MG63 (cell line): ENCODE measurements at places on chromosomes 4 and X. TPM values are rescaled to one million over a fixed set of nuclear protein-coding genes. Genes with fewer than 3 reads are reported as not detected.
A peak's percentile ranks its signal among the peaks of the same experiment; 100 is the strongest.

ANXA3 gene
- total RNA-seq = 3.0 and 10.8 TPM in 2 replicates

GPR78 gene
- 0.33 TPM in 1 of 2 replicates, not detected in the other for total RNA-seq

DCAF12L2 gene
- 1.4 TPM in 1 of 2 replicates, not detected in the other for total RNA-seq

CXCL10 gene
- total RNA-seq = 0.40 and 4.1 TPM in 2 replicates

DNA sequence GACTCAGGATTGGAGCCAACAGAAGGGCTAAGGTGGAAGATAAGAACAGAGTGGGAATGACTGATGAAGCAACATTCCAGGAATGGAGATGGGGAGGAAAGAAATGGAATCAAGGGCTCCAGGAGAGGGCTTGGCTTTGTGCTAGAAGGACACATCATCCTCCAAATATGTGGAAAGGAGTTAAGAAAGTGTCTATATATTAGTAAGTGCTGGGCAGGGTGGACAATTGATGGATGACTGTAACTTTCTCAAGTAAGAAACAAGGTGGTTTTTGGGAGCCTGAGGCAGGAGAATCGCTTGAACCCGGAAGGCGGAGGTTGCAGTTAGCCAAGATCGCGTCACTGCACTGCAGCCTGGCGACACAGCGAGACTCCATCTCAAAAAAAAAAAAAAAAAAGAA is 71.6 kb upstream of the NFKB1 start:
- DNase-seq = peak; percentile 43

DNA sequence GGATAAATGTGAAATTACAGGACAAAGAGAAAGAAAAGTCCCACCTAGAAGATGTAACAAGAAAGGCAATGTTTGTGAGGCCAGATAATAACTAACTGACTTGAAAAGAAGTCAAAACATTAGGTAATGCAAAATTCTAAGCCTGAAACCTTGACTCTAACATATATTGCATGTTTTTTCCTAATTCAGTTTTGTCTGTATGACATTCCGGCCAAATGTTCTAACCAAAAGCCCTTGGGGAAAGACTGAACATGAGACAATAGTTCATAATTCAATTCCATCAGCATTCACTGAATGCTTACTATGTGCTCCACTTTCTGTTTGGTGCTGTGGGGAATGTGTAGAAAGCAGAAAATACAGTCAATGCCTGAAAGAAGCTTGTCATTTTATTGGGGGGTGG is 84.8 kb upstream of the PLAC1 start:
- DNase-seq = no peak

- DNase-seq = no peak
Observed at GRCh38 chr4:142278171-142278570, 567.9 kb downstream of the INPP4B start.

DNA sequence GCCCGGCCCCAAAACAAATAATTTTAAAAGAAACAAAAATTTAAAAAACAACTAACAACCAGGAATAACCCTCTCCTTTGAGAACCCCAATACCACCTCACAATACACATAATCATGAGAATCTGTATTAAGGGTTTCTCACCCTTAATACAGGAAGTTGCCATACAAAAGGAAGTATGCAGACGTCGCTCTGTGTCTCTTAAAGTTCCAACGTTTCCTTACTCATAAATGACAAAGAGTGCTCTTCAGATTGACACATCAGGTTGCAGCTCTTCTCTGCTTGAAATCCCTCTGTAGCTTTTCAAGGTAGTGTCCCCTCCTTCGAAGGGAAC is 73.9 kb upstream of the IRF2 start:
- DNase-seq = no peak

DNA sequence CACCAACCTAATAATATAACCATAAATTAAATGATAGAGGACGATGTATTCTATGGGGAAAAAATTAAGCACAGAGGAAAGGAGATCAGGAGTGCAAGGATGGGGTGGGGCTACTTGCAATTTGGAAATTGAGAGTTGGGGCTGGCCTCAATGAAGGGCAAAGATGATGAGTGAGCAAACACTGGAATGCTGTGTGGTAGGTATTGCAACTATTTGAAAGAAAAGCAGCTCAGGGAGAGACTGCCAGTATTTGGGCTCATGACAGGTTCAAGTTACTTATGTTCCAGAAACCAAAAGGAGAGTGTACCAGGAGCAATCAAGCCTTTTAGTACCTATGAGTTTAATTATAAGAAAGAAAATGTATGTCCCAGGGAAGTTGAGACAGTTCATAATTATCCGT is 47.4 kb downstream of the ASIC5 start:
- DNase-seq = no peak
